ENCODE measurements at places on chromosomes 16 and 17.

DNA sequence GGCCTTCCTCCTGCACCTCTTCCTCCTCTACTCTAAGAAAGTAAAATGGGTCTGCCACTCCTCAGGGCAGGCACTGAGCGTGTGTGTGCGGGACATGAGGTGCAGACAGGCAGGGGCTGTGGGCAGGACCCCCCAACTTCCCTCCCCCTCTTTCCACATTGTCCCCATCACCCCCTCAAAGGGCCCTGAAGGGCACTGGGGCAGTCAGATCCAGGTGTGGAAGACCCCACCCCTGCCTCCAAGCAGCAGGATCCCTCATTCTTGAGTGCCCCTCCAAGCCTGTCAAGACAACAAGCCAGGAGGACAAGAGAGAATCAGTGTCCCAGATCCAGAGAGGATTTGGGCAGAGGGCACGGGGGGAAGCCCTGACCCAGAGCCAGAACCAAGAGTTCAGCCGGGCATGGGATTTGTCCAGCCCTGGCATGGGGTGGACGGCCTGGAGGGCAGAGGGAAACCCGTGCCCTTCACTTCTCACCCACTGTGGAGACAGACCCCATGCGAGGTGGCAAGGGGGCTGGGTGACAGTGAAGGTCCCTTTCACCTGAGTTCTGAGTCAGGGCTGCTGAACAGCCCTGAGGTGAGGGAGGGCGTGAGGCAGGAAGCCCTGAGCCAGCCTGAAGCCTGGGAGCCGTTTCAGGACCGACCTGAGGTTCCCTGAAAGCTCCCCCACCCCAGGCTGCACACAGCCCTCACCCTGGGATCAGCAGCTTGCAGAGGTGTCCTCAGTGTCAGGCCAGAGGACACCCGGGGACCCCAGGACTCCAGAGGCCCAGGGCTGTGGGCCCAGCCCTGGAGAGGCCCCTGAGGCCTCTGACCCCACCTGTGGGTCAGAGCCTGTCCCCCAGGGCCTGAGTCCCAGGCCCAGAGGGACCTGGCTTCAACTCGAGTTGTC is 45.8 kb downstream of the USP22 start:
- DNase-seq = no peak

DNA sequence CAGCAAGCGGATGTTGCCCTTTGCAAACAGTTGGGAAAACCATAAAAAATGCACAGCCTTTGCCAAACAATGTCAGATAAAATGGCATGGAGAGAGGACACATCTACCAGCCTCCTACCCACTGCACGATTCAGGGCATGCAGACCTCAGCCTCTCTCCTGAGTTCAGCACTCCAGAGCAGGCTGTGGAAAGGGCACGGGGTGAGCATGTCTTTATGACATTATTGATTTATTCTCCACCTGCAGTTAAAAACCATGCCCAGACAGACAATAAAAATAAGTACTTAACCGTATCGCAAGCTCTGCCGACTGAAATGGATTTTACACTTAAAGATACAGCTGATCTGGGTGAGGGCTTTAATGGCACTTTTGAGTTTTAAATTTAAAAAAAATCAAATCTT is 127.1 kb downstream of the MAF start:
- no peak for DNase-seq

DNA sequence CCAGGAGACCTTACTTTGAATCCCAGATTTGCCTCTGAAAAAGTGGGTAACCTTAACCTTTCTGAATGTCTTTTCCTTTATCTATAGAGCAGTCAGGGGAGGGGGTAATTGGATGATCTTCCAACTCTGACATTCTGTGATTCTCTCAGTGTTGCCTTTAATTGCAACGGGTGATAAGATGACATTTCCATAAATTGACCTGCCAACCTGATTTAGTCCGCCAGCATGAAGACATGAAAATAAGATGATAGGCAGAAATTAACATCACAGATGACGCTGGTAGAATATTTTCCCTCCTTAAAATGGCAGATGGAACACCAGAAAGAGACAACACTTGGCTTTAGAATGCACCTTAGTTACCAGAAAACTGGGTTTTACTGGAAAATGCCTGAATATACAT is 72.6 kb downstream of the VAT1L start:
- DNase-seq = no peak

GRCh38 chr16:59385491-59385890 is 651.4 kb upstream of the GOT2 start:
- no peak for DNase-seq

DNA sequence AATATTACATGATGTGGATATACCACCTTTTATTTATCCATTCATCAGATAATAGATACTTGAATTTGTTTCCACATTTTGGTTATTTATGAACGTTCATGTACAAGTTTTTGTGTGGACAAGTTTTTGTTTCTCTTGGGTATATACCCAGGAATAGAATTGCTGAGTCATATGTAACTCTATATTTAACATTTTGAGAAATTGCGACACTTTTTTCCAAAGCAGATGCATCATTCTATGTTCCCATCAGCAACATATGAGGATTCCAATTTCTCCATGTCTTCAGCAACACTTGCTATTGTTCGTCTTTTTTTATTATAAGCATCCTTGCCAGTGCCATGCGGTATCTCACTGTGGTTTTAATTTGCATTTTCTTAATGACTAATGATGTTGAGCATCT is 93.9 kb downstream of the GSG1L start:
- no peak for DNase-seq

Data from memory B cell (primary cell).